ENCODE measurements at places on chromosomes 6 and 20.

DNA sequence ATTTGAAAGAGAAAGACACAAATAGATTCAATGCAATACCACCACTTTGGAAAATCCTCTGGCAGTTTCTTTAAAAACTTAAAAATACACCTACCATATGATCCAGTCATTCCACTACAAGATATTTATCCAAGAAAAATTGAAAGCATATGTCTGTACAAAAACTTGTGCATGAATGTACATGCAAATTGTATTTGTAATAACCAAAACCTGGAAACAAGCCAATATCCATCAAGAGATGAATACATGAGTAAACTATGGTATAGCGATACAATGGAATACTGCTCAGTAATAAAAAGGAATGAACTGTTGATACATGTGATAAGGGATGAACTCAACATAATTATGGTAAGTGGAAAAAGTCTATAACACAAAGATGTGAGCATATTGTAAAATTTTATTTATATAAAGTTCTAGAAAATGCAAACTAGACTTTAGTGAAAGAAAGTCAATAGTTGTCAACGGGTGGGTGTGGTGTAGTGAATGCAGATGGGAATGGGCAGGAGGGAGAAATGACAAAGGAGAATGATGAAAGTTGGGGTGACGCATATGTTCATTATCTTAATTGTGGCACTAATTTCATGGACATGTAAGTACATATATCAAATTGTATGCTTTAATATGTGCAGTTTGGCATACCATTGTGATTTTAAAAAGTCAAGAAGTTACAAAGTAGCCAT lies 347.5 kb downstream of the SAMD5 start:
- DNase-seq = no peak

DNA sequence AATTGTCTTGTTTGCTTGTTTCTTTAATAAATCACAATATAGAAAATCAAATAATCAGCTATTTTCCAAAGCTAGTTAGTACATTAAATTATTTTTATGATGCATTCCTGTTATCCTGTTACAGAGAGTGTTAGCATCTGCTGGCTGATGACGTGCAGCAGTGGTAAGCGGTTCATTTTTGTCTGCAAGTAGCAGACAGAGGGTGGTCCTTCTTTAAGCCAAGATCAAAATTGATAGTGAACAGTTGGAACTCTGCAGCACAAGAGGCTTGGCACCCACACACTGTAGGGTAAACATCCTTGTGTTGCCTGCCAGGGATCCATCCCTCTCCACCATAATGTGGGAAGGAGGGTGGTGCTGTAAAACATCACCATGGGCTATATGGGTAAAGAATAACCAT lies 158.3 kb downstream of the FRK start:
- no peak for DNase-seq

DNA sequence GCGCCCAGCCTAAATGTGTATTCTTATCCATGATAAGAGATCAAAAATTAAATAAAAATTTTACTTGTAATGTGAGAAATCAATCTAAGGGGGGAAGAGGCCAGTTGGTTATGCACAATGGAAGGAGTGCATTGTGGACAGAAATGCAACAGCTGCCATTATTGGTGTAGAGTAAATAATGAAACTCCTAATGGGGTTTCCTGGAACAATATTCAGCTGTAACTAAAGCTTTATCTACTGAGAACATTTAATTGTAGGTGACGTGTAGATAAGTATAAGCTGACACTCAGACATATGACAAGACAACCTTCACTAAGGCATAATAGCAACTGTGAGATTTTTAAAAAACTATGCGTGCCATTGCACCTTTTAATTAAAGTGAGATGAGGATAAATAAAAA lies 71.4 kb downstream of the CEP57L1 start:
- no peak for DNase-seq

- peak; percentile 0 for DNase-seq
These were observed 342.0 kb downstream of the SOX4 start for GRCh38 chr6:21935561-21936028.

GRCh38 chr6:33851959-33852358 lies 48.2 kb upstream of the MLN start:
- DNase-seq = no peak

- no peak for DNase-seq
These were observed 76.6 kb upstream of the HSF2 start for GRCh38 chr6:122322824-122323223.

Data from hypothalamus (tissue), 51 donors.